Stimulated activated naive CD4-positive, alpha-beta T cell treated with Interleukin-2 at 50 U/mL for 16 hours (primary cell): ENCODE measurements at places on chromosomes 5 and 9.

- no peak for DNase-seq
Observed at GRCh38 chr5:80149161-80149609, 106.7 kb downstream of the SERINC5 start.

GRCh38 chr5:146042628-146043279 is 62.6 kb downstream of the PLAC8L1 start:
- DNase-seq, result no peak

- no peak for DNase-seq
Observed at GRCh38 chr9:9904041-9904440, 708.8 kb downstream of the PTPRD start.

GRCh38 chr5:154221371-154221896 is 30.9 kb downstream of the GALNT10 start:
- DNase-seq, result peak; percentile 42

GRCh38 chr9:107306308-107306707 is 23.2 kb downstream of the RAD23B start:
- DNase-seq, result no peak

- DNase-seq, result no peak
Observed at GRCh38 chr9:6915635-6916034, 157.9 kb downstream of the KDM4C start.

DNA sequence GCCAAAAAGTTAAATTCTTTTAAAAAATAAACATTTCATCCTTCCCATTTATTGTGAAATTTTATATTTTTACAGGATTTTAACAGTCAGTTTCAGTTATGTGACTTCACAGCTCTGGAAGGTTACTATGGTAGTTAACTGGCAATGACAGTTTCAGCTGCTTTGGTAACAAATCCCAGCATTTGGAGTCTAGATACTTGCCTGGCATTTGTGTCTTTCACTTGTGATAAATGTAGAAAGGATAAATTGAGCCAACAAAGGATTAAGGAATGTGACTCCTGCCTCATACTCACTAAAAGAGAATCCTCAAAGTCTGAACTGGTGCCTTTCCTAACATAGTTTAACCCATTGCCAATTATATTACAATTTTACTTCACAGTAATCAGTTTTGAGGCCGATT is 315.5 kb downstream of the FER start:
- no peak for DNase-seq

DNA sequence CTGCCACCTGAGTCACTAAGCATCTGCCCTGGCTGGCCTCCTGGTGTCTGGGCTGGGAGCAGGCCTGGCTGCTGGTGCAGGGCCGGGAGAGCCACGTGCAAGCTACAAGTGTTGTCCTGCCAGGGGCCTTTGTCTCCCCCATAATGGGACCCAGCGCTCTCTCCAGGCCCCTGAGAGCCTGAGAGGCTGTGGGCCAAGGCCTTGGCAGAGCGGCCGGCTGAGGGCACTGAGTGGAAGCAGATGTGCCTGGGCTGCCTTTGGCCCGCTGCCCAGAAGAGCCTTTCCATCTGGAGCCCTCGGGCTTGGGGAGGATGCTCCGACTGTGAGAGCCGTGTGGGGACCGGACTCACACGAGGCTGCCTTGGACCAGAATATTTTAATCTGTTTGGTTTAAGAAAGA is 185.5 kb downstream of the RGS3 start:
- no peak for DNase-seq
